ENCODE measurements at places on chromosomes 5 and 9.

DNA sequence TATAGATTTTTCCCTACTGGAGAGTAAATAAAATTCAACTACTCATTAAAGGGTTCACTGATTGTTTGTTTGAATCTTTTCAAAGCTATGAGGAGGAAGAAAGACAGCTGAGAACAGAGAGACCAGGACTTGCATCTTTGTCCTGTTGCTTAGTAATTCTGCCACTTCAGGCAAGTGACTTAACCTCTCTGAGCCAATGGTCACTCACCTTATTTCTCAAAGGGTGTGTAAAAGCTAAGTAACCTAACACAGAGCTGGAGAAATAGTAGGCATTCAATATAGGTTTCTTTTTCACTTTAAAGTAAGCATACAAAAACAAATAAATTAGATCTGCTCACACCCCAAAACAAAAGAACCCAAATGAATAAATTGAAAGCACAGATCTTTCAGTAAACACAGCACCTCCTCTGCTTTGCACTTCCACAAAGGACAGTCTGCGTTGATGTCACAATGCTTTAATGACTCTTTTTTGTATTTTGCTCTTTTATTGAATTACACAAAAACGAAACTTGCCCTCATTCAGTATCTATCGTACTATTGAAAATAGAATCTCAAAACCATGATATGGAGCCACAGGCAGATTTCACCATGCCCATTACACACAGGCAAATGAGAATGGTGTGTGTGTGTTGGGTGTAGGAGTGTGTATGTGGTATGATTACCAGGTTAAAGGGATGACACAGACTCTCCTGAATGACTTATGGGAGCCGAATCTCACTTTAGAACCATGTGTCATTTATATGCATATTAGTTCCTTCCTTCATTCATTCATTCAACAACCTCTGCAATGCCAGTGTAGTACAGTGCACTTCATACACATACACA lies 166.0 kb downstream of the EBF1 start:
- no peak for DNase-seq

- no peak for DNase-seq
Measured at GRCh38 chr5:142754031-142754430, 16.1 kb upstream of the ARHGAP26 start.

DNA sequence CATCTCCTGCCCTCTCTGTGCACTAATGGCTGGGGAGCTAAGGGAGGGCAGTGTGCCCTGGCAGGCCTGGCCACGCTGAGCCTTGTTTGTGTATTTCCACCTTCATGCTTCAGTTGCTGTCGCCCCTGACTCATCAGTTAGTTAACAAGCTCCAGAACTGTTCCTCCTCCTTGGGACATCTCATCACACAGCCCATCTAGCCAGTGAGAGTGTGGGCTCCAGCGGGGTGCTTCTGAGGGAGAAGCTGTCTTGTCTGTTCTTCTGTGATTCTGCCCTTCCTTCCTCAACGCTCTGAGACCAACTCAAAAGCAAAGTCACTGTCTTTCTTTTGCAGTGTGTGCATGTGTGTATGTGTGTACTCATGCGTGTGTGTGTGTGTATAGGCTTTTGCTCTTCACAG lies 58.3 kb upstream of the CPEB4 start:
- DNase-seq = no peak

DNA sequence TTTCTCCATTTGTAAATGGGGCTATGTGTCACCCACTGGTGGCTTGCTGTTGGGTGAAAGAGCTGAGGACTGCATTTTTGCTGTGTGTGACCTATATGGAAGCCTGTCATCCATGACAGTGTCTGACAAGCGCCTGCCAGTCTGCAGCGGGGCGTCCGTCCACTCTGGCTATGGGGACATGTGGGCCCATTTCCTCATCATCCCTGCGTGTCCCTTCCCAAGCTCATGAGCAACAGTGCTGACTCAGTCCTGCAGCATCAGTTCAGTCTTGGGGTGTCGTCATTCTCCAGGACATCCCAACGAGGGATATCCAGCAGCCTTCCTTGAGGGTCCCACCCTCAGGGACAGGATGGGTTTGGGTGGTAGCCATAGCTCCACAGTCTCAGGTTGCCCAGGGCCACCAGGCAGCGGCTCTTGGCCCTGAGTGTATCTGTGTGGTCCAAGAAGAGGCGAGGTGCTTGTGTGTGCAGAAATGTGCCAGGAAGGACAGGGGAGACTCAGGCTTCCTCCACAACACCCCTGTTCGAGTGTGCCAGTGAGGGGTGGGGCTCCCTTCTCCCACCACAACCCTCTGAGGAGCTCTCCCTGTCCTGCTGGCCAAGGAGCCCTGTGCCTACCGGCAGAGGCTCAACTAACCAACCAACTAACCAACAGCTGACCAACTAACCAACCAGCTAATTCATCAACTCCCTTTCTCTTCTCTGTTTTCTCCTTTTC lies 2.1 kb downstream of the FGD3 start:
- DNase-seq = no peak
